ENCODE measurements at places on chromosomes 12 and 14. TPM values are rescaled to one million over a fixed set of nuclear protein-coding genes. Genes with fewer than 3 reads are reported as not detected.

- DNase-seq = no peak
These were observed 57.0 kb upstream of the NPFF start for GRCh38 chr12:53564278-53564677.

GRCh38 chr12:23049180-23049579 lies 424.2 kb downstream of the ETNK1 start:
- no peak for DNase-seq

GRCh38 chr12:8605057-8605456 lies 7.6 kb downstream of the AICDA start:
- no peak for DNase-seq

- DNase-seq = no peak
These were observed 35.9 kb upstream of the CLIP1 start for GRCh38 chr12:122458105-122459035.

GRCh38 chr12:14773685-14774073 lies 29.6 kb downstream of the WBP11 start:
- no peak for DNase-seq

DNA sequence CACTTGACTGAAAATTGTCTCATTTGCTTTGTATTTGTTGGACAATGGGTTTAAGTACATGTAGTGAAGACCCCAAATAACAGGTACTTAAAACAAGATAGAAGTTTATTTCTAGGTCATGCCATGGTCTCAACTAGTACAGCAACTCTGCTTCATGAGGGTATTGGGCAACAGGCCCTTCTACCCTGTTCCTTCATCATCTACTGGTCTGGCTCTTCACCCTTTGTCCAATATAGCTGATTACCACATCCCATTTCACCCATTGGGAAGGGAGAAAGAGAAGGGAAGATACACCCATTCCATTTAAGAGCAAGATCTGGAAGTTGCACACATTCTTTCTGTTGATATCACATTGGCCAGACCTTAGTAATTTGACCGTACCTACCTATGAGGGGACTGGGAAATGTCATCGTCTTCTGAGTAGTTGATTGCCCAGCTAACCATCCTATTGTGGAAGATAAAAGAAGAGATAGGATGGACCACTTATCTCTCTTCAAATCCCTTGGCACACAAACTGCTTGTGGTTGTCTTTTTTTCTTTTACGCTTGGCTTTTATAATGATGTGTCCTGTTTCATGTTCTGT lies 104.6 kb downstream of the DIP2B start:
- no peak for DNase-seq

DNA sequence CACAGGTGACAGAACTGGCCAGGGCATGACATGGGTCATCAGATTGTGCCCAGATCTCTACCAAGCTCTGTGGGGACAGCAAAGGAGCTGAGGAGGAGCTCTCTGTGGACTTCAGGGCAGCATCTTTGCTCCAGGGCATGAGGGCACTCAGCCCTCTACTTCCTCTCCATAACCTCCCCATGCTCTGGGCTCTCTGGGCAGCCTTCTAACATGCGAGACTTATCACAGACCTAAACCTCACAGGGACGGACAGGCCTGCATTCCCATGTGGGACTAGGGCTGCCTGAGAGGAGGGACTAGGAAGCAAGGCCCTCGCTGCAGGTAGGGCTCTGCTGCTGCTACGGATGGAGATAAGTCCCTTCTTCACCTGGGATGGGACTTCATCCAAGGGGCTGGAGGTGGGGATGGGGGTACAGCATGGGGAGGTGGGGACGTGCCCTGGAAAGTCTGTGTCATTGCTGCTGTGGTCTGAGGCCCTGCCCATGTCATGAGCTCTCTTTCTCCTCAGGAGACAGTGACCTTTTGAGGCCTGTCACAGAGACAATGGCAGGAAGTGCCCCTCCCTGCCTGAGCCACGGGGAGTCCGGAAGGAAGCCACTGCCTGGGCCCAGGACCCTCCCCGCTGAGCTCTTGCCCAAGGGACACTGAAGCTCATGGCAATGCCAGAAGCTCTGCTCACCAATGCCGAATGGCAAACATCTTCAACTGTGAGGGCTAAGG lies 44.1 kb downstream of the PITPNM2 start:
- no peak for DNase-seq

- DNase-seq = no peak
These were observed 127.3 kb downstream of the RFLNA start for GRCh38 chr12:124422142-124422569.

- no peak for DNase-seq
These were observed 10.1 kb downstream of the LACRT start for GRCh38 chr12:54624315-54625279.

The RPGRIP1 gene
- total RNA-seq = not detected

The POTEM gene
- total RNA-seq = not detected

The WNT1 gene
- total RNA-seq = not detected

The SDR9C7 gene
- total RNA-seq = 0.27 TPM

The ACOT6 gene
- not detected for total RNA-seq

The SYT1 gene
- total RNA-seq = not detected

The SLCO1B1 gene
- total RNA-seq = 0.24 TPM

Data from cardiac septum (tissue), 1 donor.